ENCODE measurements at places on chromosomes 2 and 18.

- DNase-seq = no peak
Observed at GRCh38 chr2:8418721-8419120, 263.1 kb upstream of the ID2 start.

GRCh38 chr2:62215306-62216064 lies 19.6 kb downstream of the B3GNT2 start:
- no peak for DNase-seq

DNA sequence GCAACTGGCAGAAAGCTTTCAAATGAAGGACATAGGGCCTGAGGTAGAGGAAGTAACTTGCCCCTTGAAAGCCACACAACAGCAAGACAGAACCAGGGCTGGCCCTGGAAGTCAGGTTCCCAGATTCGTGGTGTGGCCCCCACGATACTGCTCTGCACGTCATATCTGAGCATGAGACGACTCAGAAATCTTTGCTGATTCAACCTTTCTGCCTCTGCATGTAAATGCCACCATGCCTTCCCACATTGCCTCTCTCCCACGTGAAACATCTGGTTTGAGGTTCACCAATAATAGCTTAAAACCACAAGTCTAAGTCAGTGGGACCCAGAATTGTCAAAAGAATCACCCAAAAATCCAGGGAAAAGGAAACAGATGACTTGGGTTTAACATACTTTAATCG lies 214.0 kb upstream of the TRIB2 start:
- DNase-seq = no peak

DNA sequence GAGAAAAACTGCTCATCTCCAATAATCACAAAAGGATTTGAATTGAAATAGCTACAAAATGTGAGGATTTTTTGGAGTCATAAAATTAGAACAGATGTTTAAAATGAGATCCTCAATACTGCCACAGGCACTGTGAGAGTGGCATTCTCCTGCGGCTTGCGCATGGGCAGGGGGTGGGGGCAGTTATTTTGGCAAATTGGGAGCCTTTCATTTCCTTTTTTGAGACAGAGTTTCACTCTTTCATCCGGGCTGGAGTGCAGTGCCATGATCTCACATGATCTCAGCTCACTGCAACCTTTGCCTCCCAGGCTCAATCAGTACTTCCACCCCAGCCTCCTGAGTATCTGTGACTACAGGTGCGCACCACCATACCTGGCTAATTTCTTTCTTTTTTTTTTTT lies 42.4 kb downstream of the POMC start:
- no peak for DNase-seq

- DNase-seq = no peak
Observed at GRCh38 chr2:74440378-74441169, 1.2 kb downstream of the RTKN start.

- no peak for DNase-seq
Observed at GRCh38 chr2:131146231-131146630, 41.1 kb downstream of the PLEKHB2 start.

DNA sequence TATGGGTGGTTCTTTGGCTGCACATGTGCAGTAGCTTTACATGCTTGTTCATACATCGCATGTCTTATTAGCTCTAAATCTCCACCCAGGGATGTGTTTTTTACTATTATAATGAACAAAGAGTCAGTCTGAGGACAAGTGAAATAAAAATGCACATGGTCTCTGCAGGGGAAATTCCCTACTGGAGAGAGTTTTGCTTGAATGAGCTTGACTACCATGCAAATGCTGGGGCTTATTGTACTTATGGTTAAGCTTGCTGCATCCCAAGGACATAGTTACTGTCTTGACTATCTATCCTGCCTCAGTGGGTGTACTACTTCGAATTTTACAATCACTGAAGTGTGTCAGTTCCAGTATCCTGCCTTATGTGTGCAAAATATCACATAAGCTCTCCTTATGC lies 362.7 kb downstream of the TDRD15 start:
- no peak for DNase-seq

GRCh38 chr2:36634981-36635597 lies 37.1 kb upstream of the FEZ2 start:
- DNase-seq = no peak

- no peak for DNase-seq
Observed at GRCh38 chr18:37122877-37123276, 293.9 kb downstream of the KIAA1328 start.

DNA sequence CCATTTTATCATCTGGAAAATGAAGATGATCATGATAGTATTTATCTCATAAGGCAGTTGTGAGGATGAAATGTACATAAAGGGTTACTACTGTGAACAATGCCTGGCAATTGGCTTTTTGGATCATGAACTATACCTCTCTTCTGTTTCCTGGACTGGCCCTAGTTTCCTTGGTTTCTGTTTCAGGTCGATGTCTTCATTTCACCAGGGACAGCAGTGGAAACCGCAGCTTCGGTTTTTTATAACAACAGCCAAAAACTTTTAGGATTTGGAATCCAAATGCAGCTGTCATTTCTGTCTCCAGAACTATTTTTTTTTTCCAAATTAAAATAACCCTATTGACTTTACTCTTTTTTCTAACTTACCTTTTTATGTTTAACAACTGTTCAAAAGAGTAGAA lies 425.1 kb downstream of the RND3 start:
- DNase-seq = no peak

DNA sequence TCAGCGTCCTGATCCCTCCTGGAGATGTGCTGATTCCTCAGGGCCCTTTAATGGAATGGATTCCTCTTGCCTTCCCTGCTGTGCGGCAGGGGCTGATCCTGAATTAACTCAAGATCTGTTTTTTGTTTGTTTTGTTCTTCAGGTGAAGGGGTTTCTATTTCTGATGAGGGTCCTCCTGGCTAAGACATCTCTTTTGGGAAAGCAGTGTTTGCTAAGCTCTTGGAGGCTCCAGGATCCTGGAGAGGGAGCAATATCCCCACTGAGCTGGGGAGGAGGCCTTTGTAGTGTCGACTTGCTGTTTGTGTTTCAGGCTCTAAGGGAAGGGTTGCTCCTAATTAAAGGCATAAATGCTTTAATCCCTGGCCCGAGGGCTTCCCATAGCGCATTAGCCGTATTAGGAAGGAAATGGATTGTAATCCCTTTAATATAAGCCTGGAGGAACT lies 65.3 kb upstream of the FOXI3 start:
- no peak for DNase-seq

DNA sequence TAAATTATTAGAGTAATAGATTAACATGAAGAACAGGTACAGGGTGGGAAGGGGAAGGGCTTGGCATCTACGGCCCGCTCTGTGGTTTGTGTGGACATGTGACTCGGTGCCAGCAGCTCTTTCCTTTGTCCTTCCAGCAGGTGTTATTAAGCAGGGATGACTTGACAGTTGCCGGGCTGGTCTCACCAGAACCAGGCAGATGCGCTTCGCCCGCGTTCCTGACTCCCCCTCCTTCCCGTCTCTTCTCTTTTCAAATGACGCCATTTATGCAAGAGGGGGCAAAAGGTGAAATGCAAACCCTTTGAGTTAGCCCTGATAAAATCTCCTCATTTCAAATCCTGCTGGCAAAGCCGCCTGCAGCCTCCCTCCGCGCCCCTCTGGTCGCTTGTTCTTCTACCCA lies 38.9 kb upstream of the MGAT4A start:
- DNase-seq = no peak
